ENCODE measurements at places on chromosomes 16 and 17.

DNA sequence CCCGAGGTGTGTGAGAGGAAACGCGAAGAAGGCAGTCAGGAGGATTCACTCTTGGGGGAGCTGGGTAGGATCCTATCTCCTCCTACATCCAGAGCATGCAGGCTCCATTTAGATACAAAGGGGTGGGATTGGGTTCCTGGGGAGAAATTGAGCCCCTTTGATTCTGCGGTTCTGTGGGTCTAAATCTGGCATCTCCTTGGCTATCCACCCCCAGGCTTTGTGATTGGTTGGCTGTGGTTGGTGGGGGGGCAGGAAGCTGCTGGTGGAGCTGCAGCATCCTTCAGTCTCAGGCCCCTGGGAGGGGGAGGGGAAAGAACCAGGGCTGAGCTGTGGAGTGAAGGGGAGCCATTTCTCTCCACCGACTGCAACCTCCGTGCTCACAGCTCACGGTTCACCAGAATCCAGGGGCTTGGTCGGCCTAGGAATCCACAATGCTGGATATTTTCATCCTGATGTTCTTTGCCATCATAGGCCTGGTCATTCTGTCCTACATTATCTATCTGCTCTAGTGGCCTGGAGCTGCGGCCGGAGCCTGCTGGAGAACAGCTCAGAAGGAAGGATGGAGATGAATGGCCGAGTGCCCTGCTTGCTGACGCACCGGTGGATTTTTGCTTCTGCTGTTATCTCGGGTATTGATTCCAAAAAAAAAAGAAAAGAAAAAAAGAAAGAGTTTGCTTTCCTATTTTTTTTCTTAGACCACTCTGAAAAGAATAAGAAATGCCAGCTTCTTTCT lies at the start of gene LASP1NB:
TSS of gene LASP1NB (plus strand) at position 352 of the 733 bp plus-strand sequence.
- no peak for DNase-seq

DNA sequence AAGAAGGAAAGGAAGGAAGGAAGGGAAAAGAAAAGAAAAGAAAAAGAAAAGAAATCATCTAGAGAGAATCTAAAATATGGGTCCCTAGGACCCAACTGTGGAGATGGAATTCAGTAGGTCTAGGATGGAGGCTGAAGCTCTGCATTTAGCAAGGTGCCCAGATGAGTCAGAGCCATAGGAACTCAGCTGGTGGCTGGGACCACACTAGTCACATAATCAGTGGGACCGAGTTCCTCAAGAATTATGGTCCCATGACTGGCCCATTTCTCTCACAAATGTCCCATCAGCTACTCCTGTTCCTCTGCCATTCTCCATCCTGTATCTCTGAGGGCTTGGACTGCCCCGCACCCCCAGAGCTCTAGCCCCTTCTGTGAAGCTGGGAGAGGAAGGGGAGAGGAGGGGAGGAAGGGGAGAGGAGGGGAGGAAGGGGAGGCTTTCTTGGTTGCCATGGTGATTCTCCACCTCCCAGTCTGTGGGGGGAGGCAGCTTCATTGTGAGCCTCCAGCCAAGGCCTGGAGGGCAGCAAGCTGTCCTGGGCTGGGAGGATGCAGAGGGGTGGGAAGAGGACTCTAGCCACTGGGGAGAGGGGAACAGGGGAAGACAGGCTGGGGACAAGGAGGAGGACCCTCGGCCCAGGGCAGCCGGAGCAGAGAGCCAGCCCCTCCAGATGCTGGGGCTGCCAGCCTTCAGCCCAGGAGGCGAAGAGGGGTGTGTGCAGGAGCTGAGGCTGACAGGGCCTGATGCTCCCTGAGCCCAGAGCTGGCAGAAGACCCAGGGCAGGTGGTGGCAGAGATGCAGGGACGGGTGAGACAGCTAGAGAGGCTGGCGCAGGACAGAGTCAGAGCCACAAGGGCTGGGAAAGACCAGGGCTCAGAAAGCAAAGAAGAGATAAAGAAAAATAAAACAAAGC lies 37.8 kb upstream of the LHX1 start:
- no peak for DNase-seq

DNA sequence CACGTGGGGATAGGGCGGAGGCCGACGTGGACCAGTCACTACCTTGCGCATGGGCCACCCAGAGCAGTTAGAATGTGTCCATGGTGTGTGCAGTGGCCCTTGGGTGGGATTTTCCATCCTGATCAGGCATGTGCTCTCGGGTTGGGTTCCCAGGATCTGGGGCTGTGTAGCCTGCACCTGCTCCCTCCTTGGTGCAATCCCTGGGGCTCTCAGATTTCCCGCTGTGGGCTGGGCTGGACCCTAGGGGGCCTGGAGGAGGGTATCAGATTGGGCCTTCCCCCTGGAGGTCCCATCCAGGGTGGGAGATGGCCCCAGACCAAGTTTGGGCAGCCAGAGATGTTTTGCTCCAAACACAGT lies 1.3 kb downstream of the SMTNL2 start:
- no peak for DNase-seq

GRCh38 chr17:36030956-36031355 lies 13.2 kb upstream of the CCL23 start:
- DNase-seq: no peak

- no peak for DNase-seq
Measured at GRCh38 chr16:11498683-11499082, 88.0 kb downstream of the LITAF start.

DNA sequence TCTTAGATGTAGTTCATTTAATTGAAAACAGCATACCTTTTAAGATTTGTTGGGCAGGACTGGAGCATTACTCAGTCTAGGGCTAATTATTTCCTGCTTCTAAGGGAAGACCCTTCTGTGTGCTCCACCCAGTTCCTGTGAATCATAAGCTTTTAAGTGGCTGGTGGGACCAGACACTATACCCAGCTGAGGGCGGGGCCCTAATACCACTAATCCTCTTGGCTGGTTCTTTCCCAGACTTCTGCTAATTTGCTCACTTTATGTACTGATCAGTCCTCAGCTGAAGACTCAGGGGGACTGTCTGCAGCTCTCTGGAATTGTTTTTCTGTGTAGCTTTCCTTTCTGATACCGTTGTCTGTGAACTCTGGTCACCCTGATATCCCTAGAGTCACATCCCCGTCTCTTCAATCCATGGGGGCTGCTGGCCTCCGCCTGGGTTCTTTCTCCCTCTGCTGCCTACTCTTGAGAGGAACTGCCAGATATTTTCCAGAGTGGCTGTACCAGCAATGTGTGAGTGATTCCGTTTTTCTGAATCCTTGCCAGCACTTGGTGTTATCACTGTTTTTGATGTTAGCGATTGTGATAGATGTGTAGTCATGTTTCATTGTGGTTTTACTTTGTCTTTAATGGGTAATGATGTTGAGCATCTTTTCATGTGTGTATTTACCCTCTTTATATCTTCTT lies 35.1 kb downstream of the MFSD11 start:
- peak; percentile 67 for DNase-seq

- no peak for DNase-seq
Measured at GRCh38 chr17:79160980-79161636, 86.5 kb downstream of the ENGASE start.

GRCh38 chr17:47789611-47790561 lies 31.7 kb downstream of the OSBPL7 start:
- DNase-seq: no peak

DNA sequence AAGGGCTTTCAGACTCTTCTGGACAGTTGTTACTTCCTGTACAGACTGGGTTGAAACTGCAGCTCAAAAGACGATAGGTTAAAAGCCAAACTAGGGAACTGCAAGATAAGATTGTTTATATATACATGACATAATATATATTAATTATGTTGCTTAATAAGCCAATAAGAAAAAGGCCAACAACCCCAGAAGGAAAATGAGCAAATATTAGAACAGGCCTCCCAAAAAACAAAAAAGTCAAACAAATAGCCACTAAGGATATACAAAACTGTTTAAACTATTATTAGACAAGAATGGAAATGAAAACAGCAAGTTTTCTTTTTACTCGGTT lies 495 bp upstream of the CMTR2 start:
- DNase-seq: no peak

All from effector CD4-positive, alpha-beta T cell (primary cell).